Neural progenitor cell (in vitro differentiated cells): ENCODE measurements at places on chromosomes 16 and 17. TPM values are rescaled to one million over a fixed set of nuclear protein-coding genes. Genes with fewer than 3 reads are reported as not detected.

- H3K4me3 ChIP-seq, result no peak overlapping the region
- no peaks in the 10 kb centered on the region for H3K36me3 ChIP-seq
- no peaks in the 10 kb centered on the region for H3K4me1 ChIP-seq
- no peak overlapping the region for H3K27ac ChIP-seq
- no peaks in the 10 kb centered on the region for H3K27me3 ChIP-seq
- no peak for DNase-seq
These were observed 41.0 kb downstream of the FOXL1 start for GRCh38 chr16:86619239-86619794.

DNA sequence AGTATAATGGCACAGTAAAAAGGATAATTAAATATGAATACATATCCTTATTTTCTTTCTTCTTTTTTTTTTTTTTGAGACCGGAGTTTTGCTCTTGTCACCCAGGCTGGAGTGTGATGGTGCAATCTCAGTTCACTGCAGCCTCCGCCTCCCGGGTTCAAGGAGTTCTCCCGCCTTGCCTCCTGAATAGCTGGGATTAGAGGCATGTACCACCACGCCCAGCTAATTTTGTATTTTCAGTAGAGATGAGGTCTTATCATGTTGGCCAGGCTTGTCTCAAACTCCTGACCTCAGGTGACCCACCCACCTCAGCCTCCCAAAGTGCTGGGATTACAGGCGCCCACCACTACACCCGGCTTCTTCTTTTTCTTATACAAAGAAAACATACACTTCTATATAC, 12.0 kb downstream of the GABARAPL2 start:
- H3K27me3 ChIP-seq, result no peaks in the 10 kb centered on the region
- H3K27ac ChIP-seq, result no peak overlapping the region
- no peak overlapping the region for H3K4me3 ChIP-seq
- H3K36me3 ChIP-seq, result peaks cover 10% of the 10 kb centered on the region

GRCh38 chr16:4247460-4247784, 5.5 kb upstream of the SRL start:
- H3K36me3 ChIP-seq, result no peaks in the 10 kb centered on the region
- no peak overlapping the region for H3K27ac ChIP-seq

GRCh38 chr16:58211245-58211644, 13.3 kb upstream of the CSNK2A2 start:
- peaks cover 5% of the 10 kb centered on the region for H3K4me1 ChIP-seq
- no peak overlapping the region for H3K27ac ChIP-seq
- no peak for DNase-seq
- no peak overlapping the region for H3K4me3 ChIP-seq
- H3K36me3 ChIP-seq, result no peaks in the 10 kb centered on the region

DNA sequence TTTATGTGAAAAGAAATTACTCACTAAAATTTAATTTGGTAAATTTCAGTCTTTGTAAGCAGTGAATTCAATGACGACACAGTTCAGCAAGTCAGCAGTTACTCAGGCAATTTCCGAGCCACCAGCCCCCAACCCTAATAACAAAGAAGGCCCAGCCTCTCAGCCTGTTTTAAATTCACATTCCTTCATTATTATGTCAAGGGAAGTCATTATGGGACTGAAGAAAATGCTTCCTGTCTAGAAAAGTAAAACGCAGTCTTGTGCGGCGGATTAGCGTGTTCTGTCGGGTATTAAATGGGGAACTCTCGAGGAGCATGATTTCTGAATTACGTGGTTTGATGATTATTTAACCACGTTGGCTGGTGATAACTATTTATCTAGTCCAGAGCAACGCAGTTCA, 177.6 kb downstream of the AIPL1 start:
- peaks cover 17% of the 10 kb centered on the region for H3K4me1 ChIP-seq
- no peaks in the 10 kb centered on the region for H3K36me3 ChIP-seq

The MYOCD gene
- 0.03 and 0.04 TPM in 2 replicates for total RNA-seq

The HS3ST3B1 gene
- total RNA-seq, result 21.2 and 21.5 TPM in 2 replicates

The TMEM106A gene
- total RNA-seq, result 1.7 and 2.4 TPM in 2 replicates
